ENCODE measurements at places on chromosomes 6 and 20.

DNA sequence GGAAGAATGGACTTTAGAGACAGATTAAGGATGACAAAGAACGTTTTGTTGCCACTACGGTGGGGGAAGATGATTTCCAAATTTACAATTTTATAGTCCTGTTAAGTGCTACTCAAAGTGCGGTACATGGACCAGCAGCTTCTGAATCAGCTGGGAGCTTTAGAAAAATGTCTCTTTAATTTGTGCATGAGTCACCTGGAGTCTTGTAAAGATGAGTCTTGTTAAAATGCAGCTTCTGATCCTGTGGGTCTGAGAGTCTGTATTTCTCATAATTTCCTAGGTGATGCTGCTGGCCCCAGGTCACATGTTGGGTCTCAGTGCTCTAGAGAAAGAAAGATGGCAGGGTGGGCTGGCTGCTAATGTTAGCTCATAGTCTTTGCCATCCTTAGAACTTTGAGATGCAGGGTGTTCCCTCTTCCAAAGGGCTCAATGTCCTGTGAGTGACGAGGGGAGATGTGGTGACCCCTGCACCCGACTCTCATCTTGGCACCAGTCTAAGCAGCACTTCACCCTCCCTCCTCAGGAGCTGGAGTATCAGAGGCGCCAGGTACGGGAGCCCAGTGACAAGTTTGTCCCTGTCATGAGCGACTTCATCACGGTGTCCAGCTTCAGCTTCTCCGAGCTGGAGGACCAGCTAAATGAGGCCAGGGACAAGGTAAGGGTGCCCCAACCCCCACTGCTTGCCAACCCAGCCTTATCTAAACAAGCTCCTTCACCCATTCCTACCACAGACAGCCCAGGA lies 34.5 kb downstream of the MOCS1 start:
- no peak for DNase-seq

GRCh38 chr6:157613011-157613522 lies 210.0 kb upstream of the SNX9 start:
- DNase-seq = no peak

- no peak for DNase-seq
Measured at GRCh38 chr6:170438861-170439260, 114.2 kb downstream of the PSMB1 start.

- no peak for DNase-seq
Measured at GRCh38 chr20:53662595-53662994, 69.0 kb upstream of the ZNF217 start.

DNA sequence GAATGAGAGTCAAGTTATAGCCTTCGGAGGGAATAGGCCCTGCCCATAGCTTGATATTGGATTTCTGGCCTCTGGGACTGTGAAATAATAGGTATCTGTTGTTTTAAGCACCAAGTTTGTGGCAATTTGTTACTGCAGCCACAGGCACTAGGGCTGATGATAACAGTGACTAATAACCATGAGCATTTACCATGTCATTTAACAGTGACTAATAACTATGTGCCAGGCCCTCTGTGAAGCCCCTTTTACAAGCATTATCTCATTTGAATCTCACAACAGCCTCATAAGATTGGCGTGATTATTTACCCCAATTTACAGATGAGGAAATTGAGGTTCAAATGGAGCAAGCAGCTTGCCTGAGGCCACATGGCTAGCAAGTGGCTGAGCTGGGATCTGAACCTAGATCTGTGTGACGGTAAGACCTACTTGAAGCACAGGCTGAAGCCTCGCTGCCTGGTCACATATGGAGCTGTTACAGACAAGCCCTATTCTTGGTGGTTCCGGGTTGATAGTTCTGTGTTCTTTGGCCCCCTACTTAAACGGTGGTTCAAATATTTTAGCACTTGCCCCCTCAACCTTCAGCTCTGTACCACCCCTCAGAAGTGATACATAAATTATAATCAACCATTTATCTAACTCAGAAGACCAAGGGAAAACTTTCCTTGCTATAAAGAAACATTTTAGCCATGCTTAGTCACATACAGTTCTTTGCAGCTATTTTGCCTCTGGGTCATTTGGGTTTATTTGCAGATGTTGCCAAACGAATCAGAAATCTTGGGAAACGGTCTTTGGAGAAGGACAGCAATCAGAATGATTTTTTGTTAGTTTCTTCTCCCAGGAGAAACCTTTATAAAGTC lies 98.3 kb downstream of the ELOVL5 start:
- no peak for DNase-seq

DNA sequence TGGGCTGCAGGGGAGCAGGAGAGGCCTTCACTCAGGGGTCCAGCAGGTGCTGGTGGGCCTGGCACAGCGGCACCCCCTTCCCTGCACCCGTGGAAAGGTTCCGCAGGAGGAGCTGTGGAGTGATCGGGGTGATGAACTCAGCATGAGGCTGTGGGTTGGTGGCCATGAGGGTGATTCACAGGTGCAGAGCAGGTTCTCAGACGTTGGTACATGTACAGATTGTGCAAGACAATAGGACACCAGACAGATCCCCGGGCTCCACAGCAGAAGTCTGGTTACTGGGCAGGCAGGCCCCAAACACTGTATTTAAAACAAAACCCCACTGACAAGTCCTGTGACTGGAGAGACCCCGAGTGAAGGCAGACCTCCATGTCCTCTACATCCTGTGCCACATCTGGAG lies 151.6 kb upstream of the CDH4 start:
- DNase-seq = no peak

- no peak for DNase-seq
Measured at GRCh38 chr6:11766043-11766442, 12.6 kb downstream of the ADTRP start.

DNA sequence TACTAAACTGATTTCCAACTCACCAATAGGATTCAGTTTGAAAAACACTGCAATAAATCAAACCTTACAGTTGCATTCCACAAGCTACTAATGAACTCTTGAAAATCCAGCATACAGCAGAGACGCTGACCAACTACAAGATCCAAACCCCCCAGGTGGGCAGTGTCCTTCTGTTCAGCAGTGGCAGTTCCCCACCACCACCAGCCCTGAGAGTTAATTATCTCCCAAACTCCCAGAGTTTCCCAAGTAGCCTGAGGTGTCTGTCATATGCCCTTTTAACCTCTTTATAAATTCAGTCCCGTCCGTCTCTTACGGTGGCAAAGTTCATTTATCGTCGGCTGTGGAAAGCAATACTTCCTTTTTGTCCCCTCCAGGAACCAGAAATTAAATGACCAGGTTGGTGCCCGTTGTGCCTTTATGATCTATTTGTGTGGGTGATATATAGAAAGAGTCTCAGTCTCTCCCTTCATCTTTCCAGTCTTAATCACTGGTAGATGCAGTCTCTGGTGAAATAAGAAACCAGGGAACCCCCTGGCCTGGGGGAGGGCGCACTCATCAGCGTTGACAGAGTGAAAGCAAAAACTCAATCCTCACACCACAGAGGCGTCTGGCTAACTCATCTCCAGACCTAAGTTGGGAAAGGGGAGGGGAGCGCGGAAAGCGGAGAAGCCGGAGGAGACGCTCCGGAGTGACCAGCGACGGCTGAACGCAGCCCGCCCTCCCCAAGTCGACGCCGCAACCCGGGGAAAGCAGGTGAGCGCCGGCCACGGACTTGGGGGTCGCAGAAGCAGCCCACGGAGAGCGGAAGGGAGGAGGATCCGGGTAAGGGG lies 717 bp downstream of the MRPL14 start:
- peak; percentile 85 for DNase-seq

GRCh38 chr20:13928901-13929300 lies 61.5 kb downstream of the SEL1L2 start:
- no peak for DNase-seq

DNA sequence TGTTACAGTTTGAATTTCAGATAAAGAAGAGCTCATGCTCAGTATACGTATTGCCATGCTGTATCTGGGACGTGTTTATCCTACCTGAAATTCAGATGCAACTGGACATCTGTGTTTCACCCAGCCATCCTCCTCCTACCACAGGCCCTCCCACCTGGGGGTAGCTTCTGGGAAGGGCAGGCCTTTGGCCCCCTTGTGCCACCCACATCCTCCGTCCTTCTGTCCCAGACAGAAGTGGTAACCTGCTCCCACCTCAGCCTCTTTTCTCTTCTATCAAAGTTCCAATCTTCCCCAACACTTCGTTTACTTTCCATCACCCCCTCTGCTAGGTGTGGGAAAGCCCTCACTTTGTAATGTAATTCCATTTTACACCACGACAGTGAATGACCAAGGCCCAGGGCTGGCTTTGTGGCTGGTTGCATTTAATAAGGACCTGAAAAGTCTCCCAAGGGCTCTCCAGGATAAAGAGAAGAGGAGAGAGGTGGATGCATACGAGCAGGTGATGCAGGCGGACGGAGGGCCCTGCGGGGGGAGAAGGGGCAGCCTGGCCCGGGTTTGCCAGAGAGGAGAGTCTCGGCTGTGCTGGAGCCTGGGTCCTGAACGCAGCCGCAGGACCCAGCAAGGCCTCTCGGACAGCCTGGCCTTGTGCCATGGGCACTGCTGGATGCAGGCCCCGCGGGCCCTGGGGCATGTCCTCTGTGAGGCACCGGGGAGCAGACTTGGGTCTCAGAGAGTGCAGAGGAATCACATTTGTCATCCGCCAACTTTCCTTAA lies 98.4 kb downstream of the PSMB1 start:
- no peak for DNase-seq

DNA sequence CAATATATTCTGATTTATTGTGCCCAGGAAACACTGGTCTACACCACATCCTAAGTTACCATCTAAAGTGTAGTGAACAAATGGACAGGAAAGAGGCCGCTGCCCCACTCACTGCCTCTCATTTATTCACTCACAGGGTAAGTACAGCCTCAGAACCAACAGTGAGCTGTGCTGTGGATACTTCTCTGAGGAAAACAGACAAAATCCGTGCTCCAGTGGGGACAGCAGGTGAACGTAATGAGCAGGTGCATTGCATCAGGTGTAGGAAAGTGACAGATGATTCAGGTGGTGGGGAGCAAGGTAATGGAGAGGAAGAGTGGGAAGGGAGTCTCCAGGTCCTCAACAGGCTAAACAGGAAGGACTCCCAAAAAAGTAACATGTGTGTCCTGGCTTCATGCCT lies 8.4 kb upstream of the ULBP2 start:
- no peak for DNase-seq

GRCh38 chr20:41887500-41887899 lies 269.3 kb upstream of the CHD6 start:
- DNase-seq = no peak

DNA sequence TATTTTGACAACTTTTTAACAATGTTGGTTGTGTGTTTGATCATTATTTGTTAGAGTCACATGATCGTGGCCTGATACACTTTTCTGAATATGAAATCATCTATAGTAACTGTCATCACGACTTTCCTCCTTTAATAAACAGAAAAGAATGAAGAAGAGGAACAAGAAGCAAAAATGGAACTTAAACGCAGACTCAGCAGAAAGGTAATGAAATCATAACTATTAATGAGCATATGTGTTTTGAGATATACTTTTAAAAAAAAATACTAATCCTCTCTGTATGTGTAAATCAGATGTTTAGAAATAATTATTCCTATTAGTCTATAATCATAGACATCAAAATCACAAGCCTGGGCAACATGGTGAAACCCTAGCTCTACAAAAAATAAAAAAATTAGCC lies 60.1 kb upstream of the LTV1 start:
- DNase-seq = no peak

DNA sequence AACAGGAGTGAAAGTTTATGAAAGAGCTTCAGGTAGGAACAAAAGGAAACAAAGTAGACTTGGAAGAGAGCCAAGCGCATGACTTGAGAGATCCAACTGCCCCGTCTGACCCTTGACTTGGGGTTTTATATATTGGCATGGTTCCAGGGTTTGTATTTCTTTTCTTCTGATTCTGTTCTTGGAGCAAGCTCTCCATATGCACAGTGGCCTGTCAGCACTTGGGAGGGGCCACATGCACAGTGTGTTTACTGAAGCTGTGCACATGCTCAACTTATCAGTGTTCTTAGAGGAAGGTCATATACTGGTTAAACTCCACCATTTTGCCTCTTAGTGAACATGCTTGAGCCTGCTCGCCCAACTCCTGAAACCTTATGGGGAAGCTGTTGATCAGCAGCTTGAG lies 953.7 kb downstream of the TFAP2A start:
- DNase-seq = no peak

- no peak for DNase-seq
Measured at GRCh38 chr6:121505284-121505683, 69.8 kb downstream of the GJA1 start.

DNA sequence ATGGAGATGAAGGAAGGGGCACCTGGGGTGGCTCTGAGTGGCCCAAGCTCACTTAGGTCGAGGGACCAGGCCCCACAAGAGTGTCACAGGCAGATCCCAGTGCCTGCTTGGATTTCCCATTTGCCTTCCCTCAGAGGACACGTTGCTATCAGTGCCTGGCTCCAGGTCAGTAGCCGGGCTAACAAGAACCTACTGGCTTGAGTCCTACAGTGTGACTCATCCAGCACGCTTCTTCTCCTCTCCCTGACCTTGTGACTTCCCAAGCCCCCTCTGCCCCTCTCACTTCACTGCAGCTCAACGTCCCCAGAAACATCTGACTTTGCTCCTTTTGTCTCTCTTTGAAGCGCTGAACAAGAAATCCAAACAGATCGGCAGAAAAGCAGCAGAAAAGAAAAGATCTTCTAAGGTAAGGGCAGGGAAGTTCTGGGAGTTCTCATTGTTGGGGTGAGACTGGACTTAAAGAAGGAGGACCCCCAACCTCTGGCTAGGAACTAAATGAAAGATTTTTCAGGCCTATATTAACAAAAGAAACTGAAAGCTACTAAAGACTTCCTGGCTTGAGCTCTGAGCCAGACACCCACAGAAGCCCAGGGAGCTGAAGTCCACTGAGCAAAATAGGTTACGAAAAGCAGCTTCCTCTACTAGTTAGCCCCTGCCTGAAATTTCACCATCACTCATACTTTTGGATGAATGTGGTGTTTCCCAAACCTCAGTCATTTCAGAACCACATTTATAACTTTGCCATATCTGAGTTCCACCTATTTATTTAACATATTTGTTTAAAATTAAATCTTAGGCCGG lies 21.5 kb downstream of the ASIP start:
- no peak for DNase-seq

GRCh38 chr6:166008441-166009369 lies 158.9 kb downstream of the TBXT start:
- DNase-seq = peak; percentile 63

DNA sequence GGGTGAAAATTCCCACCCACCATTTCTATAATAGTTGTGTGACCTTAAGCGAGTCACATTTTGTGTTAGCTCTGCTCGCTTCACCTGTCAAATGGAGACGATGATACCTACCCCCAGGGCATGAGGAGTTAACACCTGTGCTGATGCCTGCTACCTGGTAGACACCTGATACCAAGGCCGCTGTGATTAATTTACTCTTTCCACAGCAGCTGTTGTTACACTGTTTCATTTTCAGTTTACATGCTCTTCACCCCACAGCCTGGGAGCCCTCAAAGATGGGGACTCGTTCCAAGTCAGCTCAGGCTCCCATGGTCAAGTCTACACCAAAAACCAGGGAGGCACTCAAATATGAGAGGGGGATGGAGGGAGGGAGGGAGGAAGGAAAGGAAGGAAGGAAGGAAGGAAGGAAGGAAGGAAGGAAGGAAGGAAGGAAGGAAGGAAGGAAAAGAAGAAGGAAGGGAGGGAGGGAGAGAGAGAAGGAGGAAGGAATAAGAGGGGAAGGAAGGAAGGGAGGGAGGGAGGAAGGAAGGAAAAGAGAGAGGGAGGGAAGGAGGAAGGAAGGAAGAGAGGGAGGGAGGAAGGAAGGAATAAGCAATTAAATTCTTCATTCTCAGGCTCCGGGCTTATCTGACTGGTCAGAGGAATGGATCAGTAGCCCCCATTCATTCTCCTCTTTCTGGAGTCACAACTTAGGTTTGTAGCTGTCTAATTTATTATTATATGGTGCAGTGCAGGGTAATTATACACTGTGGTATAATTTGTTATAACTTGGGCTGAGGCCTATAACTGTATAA lies 40.9 kb downstream of the PDYN start:
- no peak for DNase-seq

GRCh38 chr6:32973144-32974015 lies 5.0 kb downstream of the BRD2 start:
- DNase-seq = peak; percentile 90
